ENCODE measurements at places on chromosomes 16 and 17.

- DNase-seq = no peak
Measured at GRCh38 chr17:78322327-78322857, 37.5 kb downstream of the SOCS3 start.

DNA sequence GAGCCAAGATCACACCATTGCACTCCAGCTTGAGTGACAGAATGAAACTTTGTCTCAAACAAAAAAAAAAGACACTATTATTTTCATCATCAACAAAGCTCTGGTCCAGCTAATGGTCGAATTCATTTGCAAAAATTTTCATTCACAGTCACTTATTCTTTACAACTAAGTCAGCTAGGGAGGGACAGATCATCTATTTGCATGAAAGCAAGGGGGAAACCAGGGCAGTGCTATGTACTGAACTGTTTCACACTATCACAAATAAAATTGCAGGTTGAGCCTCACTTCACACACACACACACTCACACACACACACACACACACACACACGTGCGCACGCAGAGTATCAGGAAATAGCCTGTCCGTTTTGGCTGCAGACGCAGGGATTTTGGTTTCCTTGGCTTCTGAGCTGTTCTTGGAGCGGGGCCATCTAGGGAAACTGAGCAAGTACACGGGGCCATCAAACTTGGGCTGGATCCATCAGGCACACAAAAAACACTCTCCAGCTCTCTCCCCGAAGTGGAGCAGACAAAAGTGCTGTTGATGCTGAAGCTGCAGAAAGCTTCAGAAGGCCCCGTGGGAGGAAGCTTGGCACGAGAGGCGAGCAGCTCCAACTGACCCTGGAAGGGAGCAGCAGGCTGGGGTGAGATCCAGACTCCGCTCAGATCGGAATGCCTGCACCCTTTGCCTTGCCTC is 44.3 kb upstream of the HELZ start:
- no peak for DNase-seq

GRCh38 chr17:74513987-74514631 is 17.2 kb downstream of the CD300LB start:
- peak; percentile 19 for DNase-seq

- no peak for DNase-seq
Measured at GRCh38 chr16:26672206-26672605, 394.5 kb upstream of the C16orf82 start.

GRCh38 chr16:9647981-9648701 is 534.1 kb downstream of the GRIN2A start:
- DNase-seq = no peak

DNA sequence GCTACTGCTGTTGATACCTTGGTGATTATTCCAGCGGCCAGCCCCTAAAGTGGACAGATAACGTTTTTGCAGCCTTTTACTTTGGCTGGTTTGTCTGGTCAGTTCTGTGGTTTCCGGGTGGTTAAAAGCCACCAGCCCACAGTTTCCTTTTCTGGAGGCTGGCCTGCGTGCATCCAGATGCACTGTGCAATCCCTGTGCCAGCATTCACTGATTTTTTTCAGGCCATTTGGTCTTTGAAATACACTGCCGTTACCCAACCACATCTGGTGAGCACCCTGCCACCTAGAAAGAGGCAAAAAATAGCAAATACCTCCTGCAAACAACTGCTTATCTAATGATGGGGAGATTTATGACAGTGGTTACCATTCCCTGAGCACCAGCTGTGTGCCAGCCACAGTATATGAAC is 797 bp downstream of the NUDT7 start:
- DNase-seq = no peak

DNA sequence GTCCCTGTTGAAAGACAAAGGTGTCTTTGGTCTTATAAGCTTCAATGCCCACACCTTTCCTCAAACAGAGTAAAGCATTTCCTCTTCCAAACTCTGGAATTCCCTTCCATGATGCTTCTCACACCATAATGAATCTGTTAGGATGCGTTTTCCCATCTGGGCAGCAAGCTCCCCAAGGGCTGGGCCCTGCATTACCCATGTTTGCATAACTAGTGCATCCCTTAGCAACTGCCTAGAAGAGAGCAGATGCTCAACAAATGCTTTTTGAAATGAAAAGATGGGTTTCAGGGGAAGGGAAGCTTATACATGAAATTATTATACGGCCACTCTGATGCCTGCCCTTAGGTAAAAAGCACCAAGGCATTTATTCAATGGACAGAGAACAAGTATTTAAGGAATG is 124.5 kb upstream of the CCL2 start:
- no peak for DNase-seq
